ENCODE measurements at places on chromosomes 12 and 14.
A peak's percentile ranks its signal among the peaks of the same experiment; 100 is the strongest.

DNA sequence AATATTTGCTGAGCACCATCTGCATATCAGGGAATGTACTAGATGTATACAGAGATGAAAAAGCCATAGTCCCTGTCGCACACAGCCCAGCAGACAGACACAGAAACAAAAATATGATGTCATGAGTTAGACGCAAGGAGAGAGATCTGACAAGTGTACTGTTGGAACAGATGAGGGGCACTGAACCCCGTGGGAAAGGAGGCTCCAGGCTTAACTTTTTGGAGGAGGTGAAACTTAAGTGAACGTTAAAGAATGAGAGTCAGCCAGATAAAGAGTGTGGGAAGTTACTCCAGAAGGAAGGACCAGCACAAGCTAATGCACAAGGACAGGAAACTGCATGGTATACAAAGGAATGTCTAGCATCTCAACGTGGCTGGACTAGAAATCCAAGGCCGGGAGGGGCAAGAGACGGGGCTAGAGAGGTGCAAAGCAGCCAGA is 2.5 kb upstream of the ACTN1 start:
- no peak for DNase-seq

GRCh38 chr12:57238854-57239554 is 9.5 kb downstream of the SHMT2 start:
- peak; percentile 44 for DNase-seq

GRCh38 chr12:67386869-67387565 is 117.9 kb downstream of the CAND1 start:
- no peak for DNase-seq

DNA sequence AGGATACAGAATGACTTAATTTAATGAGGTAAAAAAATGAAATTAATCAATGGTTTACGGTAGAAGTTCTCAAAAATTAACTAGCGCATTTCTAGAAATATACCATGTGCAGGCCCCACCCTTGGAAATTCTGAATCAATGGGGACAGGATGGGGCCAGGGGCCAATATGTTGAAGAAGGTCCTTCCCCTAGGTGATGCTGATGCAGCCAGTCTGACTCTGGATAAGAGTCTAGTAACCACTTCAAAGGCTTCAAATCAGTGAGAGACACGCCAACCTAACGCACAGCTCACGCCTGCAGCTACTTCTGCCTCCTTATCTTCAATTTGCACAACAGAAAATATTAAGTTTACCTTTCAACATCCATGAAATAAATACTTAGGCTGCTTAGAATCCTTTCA is 14.9 kb downstream of the GIT2 start:
- no peak for DNase-seq

DNA sequence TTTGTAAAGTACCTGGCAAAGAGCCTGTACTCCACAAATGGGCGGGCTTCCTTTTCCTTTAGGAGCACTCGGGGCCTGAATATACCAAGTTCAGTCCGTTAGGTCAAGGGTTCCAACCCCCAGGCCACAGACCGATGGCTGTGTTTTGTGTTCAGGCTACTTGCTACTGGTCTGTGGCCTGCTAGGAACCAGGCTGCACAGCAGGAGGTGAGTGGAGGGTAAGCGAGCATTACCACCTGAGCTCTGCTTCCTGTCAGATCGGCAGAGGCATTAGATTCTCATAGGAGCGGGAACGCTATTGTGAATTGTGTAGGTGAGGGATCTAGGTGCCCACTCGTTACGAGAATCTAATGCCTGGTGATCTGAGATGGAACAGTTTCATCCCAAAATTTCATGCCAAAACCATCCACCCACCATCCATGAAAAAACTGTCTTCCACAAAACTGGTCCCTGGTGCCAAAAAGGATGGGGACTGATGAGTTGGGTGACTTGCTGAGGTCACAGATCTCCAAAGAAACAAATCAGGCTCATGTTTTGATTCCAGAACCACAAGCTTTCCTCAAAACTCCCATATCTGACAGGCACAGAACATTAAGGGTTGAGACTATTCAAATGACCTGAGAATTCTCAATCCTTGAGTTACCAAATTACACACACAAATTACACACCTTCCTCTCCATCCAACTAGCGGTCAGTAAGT is 4.2 kb downstream of the CSRP2 start:
- DNase-seq = no peak

DNA sequence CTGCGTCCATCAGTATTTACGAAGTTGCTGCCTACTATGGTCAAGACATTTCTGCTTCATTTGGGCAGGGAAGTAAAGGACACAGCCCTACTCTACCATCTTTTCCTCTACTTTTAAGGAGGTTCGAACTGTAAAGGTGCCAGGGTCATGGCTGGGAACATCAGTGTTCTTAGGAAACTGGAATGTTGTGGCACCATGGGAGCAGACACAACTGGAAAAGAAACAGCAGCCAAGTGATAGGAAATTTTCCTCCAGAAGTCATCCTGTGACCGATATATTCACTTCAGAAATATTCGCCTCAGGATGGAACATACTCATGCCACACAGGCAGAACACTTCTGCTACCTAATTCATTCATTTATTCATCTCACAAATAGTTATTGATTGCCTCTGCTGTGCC is 104.4 kb downstream of the ETV6 start:
- DNase-seq = no peak

Data from BJ (cell line).